ENCODE measurements at places on chromosomes 5 and 9.

DNA sequence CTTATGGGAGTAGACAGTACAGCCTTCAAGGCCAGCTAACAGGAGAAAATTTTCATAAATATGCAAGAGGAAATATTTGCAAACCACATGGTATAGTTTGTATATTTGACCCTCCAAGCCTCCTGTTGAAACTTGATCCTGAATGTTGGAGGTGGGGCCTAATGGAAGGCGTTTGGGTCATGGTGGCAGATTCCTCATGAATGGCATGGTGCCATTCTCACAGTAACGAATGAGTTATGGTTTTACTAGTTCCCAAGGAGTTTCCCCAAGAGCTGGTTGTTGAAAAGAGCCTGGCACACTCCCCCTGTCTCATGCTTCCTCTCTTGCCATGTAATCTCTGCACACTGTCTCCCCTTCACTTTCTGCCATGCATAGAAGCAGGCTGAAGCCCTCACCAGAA, 3.3 kb upstream of the PAIP1 start:
- peak; percentile 93 for DNase-seq

DNA sequence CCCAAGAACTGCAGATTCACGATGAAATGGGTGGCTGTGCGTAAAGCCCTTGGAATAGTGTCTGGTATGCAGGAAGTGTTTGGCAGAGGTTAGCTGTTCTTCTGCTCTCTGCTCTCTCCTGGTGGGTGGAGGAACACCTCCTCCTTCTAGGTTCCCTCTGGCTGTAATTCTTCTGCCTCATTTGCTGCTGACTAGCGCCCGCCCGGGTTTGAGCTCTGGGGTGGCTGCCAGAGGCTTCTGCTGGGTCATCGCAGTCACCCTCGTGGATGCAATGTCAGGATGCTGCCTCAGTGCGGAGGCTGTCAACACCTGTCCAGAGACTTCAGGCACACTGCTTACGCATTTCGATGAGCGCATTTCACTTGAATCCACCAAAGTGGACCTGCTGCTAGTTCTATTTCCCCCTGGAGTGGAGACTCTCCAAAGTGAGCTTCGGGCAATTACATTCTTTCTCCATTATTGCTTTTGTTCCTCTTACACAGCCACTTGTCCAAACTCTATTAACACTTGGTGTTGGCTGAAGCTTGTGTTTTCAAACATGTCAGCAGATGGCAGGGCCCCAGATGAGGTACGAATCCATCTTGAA, 11.7 kb downstream of the DOCK2 start:
- DNase-seq: peak; percentile 24

GRCh38 chr5:10056228-10056760, 193.4 kb downstream of the ATPSCKMT start:
- DNase-seq: no peak

DNA sequence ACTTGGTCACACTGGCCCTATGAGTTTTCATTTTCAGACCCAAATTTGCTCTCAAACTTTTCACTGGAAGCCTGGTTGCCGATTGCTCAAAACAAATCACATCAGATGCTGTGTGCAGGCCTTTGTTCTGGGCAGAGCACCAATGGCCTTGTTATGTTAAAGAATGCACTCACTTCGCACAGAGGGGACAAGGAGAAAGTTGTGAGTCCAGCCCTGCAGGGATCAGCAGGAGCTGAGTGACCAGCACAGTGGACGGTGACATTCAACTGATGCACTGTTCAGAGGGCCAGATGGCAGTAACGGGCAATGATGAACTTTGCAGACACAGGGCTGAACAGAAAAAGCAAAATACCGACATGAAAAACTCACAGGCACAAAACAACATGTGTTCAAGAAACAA, 86.1 kb downstream of the BARX1 start:
- DNase-seq: no peak

DNA sequence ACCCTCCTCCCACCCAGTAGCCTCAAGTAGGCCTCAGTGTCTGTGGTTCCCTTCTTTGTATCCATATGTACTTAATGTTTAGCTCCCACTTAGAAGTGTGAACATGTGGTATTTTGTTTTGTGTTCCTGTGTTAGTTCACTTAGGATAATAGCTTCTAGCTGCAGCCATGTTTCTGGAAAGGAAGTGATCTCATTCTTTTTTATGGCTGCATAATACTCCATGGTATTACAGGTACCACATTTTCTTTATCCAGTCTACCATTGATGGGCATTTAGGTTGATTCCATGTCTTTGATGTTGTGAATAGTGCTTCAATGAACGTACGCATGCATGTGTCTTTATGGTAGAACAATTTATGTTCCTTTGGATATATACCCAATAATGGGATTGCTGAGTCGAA, 74.8 kb downstream of the SLC12A2 start:
- no peak for DNase-seq

GRCh38 chr5:33509036-33509435, 68.3 kb downstream of the TARS1 start:
- no peak for DNase-seq

- no peak for DNase-seq
Observed at GRCh38 chr5:74468421-74468820, 172.1 kb downstream of the ENC1 start.

DNA sequence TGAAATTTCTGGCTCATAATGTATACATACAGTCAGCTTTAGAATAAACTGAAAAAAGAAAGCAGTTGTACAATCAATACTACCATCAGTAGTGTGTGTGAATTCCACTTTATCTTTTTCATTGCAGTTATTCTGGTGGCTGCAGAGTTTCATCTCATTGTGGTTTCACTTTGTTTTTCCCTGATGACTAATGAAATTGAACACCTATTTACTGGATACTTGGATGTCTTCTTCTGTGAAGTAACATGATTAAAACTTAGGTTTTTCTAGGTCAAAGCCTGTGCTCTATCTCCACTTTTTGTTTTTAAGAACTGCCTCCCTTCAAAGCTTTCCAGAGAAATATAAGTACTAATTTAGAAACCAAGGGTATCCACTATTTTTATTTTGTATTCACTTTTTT, 174.3 kb downstream of the TRPM3 start:
- DNase-seq: peak; percentile 12

GRCh38 chr9:108316630-108317029, 539.2 kb downstream of the ACTL7B start:
- peak; percentile 40 for DNase-seq

DNA sequence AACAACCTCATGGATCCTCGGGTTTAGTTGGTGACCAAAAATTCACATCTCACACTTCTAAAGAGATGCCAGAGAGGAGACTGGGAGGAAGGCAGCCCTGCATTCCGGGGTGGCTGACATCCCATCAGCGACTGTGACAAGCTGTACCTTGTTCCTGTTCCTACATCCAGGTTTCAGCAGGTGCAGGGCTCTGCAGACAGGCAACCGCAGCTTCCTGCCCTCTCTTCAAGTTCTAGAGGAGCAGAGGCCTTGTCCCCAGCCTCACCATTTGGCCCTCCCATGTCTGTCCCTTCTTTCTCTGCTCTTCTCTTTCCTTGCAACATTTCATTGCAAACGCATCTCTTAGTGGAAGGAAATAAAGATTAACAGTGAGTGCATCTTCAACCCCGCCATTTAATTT, 454.6 kb downstream of the IRX1 start:
- no peak for DNase-seq

- no peak for DNase-seq
Observed at GRCh38 chr5:83547161-83547560, 75.6 kb downstream of the VCAN start.

DNA sequence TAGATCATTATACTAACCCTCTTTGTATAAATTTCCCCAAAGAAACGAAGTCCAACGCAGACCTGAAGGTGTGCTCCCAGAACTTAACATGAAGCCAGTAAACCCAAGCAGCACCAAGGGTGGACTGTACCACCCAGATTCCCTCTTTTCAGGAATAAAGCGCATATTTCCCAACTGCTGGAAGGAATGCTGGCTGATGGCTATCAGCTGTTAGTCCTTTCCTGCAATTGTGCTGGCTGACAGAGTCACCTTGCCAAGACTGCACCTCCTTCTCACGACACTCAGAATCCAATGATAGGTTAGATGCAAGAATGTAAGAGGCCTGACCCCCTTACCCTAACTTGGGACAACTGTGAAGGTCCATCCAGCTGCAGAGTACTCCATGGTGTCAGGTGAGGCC, 93.9 kb downstream of the MAPKAP1 start:
- DNase-seq: no peak

GRCh38 chr5:54601411-54602230, 84.1 kb downstream of the SNX18 start:
- DNase-seq: no peak

All from foreskin fibroblast (primary cell).